ENCODE measurements at places on chromosomes 12 and 14. TPM values are rescaled to one million over a fixed set of nuclear protein-coding genes. Genes with fewer than 3 reads are reported as not detected.

DNA sequence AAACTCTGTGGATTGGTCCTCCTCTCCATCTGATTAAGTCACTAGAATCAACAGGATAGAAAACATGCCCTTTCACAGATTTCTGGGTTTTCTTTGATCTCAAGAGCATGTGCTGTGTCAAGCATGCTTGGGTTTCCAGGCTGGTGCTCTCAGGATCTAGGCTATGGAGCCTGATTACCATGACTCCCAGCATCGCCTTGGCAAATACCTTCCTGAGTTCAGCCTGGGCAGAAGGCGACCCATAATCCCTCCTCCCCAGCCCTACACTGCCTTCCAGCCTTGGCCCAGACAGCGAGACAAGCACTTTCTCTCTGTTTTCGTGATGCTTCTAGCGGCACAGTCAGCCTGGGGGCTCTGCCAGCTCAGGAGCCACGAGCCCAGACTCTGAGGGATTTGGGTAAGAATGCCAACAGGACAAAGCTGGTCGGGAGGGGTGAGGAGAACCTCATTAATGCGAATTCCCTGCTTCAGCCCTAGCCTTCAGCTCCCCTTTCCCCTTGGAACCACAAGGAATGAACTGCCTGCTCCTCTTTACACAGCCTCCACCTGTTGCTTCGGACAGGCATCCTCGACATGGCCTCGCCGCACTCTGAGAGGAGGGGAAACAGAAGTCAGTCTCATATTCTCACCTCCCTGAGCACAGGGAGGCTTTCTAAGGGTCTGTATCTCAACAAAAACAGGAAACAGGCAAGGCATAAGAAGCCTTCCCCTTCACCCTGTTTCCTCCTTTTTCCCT is 227.1 kb downstream of the MSRB3 start:
- no peak overlapping the region for H3K4me3 ChIP-seq
- no peaks in the 10 kb centered on the region for H3K4me1 ChIP-seq
- no peaks in the 10 kb centered on the region for H3K27me3 ChIP-seq
- no peak overlapping the region for H3K27ac ChIP-seq

DNA sequence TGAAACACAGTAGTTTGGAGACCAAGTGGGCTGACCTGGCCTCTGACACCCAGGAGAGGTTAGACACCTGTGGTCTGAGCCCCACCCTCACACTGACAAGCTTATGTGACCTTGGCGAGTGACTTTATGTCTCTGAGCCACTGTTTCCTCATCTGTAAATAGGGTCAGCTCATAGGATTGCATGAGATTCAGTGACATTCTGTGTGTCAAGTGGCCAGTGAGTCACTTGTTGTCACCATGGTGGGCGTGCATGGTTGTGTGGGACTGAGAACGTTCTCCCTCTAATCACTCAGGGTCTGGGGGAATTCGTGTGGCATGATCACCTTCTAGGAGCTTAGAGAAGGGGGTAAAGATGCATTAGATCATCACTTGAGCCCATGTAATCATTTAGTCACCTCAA is 146.4 kb downstream of the PHETA1 start:
- H3K36me3 ChIP-seq = no peaks in the 10 kb centered on the region
- H3K27me3 ChIP-seq = no peaks in the 10 kb centered on the region
- H3K27ac ChIP-seq = no peak overlapping the region

GRCh38 chr12:57965766-57966165 is 24.4 kb downstream of the ATP23 start:
- H3K36me3 ChIP-seq = no peaks in the 10 kb centered on the region
- DNase-seq = no peak
- no peak overlapping the region for H3K27ac ChIP-seq

GRCh38 chr12:29650371-29650770 is 133.4 kb downstream of the TMTC1 start:
- no peak for DNase-seq
- H3K27ac ChIP-seq = no peak overlapping the region
- no peak overlapping the region for H3K4me3 ChIP-seq
- no peaks in the 10 kb centered on the region for H3K4me1 ChIP-seq
- H3K36me3 ChIP-seq = no peaks in the 10 kb centered on the region

- H3K36me3 ChIP-seq = no peaks in the 10 kb centered on the region
- H3K27ac ChIP-seq = no peak overlapping the region
- no peaks in the 10 kb centered on the region for H3K4me1 ChIP-seq
- no peak overlapping the region for H3K4me3 ChIP-seq
- H3K27me3 ChIP-seq = peaks cover 15% of the 10 kb centered on the region
These were observed 67.8 kb downstream of the HMGA2 start for GRCh38 chr12:65891987-65892481.

DNA sequence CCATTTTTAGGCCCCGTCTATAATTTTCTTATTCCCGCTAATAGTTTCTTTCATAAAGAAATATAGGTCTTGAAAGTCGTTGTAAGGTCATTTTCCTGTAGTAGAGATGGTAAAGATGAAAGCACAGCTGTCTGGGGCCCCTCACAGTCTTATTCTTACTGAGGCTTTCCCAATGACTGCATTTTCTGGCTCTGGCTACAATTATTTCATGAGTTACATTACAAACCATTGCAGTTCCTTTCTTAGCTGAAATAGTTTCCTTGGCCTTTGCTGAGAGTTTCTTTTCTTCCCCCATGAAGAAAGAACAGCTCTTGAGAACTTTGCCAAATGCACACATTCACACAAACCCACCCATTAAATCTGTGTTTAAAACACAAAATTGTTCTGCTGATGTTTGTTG is 113.0 kb downstream of the DYRK2 start:
- H3K4me3 ChIP-seq = no peak overlapping the region
- H3K27ac ChIP-seq = no peak overlapping the region
- H3K36me3 ChIP-seq = no peaks in the 10 kb centered on the region
- no peaks in the 10 kb centered on the region for H3K27me3 ChIP-seq

GRCh38 chr12:63382930-63383329 is 231.9 kb upstream of the AVPR1A start:
- no peaks in the 10 kb centered on the region for H3K27me3 ChIP-seq
- H3K36me3 ChIP-seq = no peaks in the 10 kb centered on the region
- no peak overlapping the region for H3K27ac ChIP-seq
- DNase-seq = no peak
- H3K4me3 ChIP-seq = no peak overlapping the region

GRCh38 chr14:90177539-90178189 is 78.7 kb upstream of the PSMC1 start:
- no peak for DNase-seq
- peaks cover 9% of the 10 kb centered on the region for H3K27me3 ChIP-seq
- H3K36me3 ChIP-seq = no peaks in the 10 kb centered on the region
- H3K4me3 ChIP-seq = no peak overlapping the region

GNG2 gene
- 304 TPM for total RNA-seq

NTS gene
- total RNA-seq = not detected

DNA sequence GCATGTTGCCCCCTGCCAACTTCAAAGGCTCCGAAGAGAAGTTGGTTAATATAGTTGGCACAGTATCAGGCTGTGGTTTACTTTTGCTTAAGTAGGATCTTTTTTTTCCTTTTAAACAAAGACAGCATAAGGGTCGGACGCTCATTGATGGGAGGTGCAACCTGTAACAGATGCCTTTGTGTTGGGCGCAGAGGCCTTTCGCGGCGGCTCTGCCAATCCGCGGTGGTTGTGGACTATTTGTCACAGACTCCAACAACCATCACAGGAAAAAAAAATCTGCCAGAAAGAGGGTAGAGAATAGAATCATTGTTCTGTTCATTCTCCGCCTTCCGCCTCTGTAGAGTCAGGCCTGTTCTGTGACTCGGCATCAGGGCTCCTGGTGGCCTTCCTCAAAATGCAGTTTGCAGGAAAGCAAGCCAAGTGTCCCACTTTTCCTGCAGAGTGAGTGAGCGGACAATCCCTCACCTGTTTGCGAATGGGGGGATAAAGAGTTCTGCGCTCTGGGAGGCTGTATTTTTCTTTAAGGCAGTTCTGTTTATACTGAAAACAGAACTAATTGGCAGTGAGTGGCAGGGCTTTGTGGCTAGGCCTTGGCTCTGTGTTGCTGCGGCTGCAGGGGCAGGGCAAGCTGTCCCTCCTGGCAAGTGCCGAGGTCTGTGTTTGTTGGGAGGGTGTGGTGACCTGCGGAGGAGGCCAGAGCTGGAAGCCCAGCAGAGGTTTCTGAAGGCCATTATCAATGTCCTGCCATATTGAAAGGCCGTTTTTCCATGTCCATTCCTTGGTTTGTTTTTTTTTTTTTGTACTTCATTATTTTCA is 83.0 kb upstream of the PIWIL1 start:
- no peaks in the 10 kb centered on the region for H3K27me3 ChIP-seq
- no peaks in the 10 kb centered on the region for H3K36me3 ChIP-seq
- H3K4me1 ChIP-seq = no peaks in the 10 kb centered on the region
- DNase-seq = no peak
- H3K4me3 ChIP-seq = no peak overlapping the region

- peak overlapping the region; percentile 68 for H3K27ac ChIP-seq
- H3K27me3 ChIP-seq = no peaks in the 10 kb centered on the region
- H3K36me3 ChIP-seq = peaks cover 6% of the 10 kb centered on the region
- H3K4me3 ChIP-seq = no peak overlapping the region
- H3K4me1 ChIP-seq = peaks cover 33% of the 10 kb centered on the region
These were observed 165.5 kb upstream of the DYRK2 start for GRCh38 chr12:67482751-67483661.

KCNC2 gene
- not detected for total RNA-seq

DNA sequence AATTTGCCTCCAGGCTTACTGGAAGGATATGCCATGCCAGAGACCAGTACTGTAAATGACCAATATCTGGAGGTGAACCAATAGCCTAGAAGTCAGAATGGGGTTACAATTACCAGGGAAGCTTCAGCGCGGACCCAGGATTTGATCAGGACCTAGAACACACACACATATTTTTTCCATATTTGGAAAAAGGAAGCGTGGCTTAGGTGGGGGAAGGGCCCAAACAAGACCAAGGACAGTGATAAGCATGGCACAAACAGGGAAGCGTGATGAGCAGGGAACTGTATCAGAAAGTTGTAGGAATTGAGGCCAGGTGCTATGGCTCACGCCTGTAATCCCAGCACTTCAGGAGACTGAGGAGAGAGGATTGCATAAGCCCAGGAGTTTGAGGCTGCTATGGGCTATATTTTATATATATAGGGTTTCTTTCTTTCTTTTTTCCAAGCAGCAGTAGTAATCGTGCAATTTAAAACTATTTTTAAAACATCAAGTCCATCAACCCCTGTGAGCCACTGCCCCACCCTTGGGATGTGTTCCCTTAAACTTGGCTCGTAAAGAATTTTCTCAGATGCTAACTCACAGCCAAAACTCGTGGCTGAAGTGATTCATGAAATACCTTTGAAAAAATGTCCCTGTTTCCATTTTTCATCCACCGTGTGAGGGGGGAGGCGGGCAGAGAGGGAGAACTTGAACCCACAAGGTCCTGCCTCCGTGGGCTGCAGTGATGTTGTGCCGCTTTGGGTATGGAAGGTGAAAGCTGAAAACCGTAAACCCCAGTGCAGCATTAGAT is 16.7 kb downstream of the HRK start:
- no peak for DNase-seq
- H3K27me3 ChIP-seq = peaks cover 16% of the 10 kb centered on the region
- peaks cover 11% of the 10 kb centered on the region for H3K4me1 ChIP-seq
- H3K27ac ChIP-seq = no peak overlapping the region

DNA sequence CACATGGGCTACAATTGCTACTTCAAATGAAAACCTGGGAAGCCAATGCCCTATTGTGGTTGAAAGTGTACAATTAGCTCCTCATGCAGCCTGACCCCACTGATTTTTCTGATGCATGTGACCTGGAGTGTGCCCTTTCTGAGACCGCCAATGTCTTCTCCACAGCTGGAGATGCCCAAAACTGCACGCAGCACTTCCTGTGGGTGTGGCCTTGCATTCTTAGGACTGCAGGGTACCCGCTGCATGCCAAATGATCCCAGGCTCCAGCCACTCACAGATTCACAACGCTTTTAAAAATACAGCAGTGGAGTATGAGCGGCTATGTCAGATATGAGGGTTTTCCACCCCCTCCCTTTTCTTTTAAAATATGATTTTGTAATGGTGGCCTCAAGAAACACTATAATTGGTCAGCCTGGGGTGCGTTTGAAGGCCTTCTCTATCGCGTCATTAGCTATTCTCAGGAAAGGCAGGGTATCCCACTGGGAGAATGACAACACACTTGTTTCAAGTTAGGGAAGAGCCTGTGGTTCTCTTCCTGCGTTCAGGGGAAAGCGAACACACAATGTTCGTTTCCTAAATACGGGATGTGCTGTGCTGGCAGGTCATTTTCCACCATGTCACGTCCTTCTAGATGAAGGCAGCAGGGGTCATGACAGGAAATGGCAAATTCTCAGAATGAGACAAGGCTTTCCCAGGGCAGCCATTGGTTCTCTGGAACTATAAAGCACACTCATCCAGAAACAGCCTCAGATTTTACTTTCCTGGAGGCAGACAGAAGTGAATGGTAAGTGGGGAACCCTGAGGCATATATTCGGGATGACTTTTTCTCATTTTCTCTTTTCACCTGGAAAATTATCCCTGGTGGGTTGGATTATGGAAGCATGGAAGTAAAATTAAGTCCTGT is at the start of gene APOLD1:
APOLD1 (plus strand) TSS at position 749 of the 904 bp plus-strand sequence; CDS start at position 782, 33 bp downstream.
- peaks cover 4% of the 10 kb centered on the region for H3K36me3 ChIP-seq
- peaks cover 43% of the 10 kb centered on the region for H3K4me1 ChIP-seq
- no peak within 1 kb of the TSS for H3K27ac ChIP-seq
- no peaks in the 10 kb centered on the region for H3K27me3 ChIP-seq

REP15 gene
- not detected for total RNA-seq
